ENCODE measurements at places on chromosomes 1 and 21.

DNA sequence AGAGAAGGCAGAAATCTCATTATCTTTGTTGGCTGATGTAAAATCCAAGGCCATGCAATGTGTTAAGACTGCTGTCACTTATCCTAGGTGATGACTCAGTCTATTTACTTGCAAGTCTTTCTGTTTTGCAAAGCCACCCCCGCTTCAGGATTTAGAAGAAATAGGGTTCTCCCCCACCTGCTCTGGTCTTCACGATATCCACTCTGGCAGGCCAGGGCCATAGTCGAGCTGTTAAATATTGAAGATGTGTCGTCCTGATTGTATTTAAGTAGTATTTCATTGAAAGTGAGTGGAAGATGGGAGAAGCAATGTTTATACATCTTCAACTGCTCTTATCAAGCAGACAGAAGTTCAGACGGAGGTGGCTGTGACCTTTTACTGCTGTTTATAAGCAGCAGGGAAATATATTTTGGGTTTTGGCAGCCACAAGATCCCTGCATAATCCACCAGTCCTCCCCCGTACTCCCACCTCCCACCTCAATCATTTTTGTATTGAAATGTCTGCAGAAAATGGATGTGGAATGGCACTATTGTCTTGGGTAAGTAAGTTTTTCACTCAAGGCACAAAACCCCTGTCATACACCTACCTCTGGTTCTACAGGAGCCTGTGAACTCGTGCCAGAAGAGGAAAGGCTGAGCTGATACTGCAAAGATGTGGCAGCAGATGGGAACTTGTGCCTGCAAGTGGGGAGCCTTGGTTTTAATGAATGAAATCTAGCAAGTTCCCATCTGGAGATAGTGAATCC, 117.4 kb downstream of the MRPS6 start:
- DNase-seq: peak; percentile 31

- no peak for DNase-seq
Observed at GRCh38 chr1:231896806-231897205, 270.2 kb downstream of the DISC1 start.

DNA sequence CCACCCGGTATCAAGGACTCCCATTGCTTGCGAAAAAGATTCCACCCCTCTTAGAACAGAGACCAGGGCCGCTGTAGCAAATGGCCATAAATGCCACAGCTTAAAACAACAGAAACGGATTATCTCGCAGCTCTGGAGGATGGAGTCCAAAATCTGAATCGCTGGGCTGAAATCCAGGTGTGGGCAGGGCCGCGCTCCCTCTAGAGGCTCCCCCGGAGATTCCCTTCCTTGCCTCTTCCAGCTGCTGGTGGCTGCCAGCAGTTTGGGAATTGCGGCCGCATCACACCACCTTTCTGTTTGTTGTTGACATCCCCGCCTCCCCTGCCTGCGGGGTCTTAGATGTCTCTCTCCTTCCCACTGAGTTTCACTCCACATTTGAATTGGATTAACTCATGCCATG, 15.6 kb downstream of the PDE9A start:
- no peak for DNase-seq

- DNase-seq: no peak
Observed at GRCh38 chr1:81428998-81429397, 371.7 kb upstream of the ADGRL2 start.

DNA sequence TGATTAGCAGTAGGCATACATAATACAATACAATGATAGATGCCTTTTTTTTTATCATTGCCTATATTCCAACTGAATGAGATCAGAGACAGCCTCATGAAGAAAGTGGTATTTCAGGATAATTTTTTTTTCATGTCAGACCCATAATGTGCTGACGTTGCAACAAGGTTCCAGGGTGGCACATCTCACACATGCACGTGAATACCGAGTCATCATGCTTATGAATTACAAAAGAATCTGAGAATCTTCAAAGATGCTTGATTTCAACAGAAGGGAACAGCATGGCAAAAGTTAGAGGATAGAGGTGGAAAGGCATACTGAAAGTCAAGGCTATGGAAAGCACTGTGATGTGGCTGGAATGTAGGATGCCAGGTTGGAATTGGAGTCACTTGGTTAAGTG, 5.0 kb upstream of the RNF11 start:
- DNase-seq: no peak

GRCh38 chr1:68378296-68379084, 71.3 kb downstream of the RPE65 start:
- no peak for DNase-seq

Measured in head of caudate nucleus (tissue), 42 donors.